Activated CD8-positive, alpha-beta memory T cell treated with anti-CD3 and anti-CD28 coated beads for 1 hour (primary cell): ENCODE measurements at places on chromosomes 3 and 15.

DNA sequence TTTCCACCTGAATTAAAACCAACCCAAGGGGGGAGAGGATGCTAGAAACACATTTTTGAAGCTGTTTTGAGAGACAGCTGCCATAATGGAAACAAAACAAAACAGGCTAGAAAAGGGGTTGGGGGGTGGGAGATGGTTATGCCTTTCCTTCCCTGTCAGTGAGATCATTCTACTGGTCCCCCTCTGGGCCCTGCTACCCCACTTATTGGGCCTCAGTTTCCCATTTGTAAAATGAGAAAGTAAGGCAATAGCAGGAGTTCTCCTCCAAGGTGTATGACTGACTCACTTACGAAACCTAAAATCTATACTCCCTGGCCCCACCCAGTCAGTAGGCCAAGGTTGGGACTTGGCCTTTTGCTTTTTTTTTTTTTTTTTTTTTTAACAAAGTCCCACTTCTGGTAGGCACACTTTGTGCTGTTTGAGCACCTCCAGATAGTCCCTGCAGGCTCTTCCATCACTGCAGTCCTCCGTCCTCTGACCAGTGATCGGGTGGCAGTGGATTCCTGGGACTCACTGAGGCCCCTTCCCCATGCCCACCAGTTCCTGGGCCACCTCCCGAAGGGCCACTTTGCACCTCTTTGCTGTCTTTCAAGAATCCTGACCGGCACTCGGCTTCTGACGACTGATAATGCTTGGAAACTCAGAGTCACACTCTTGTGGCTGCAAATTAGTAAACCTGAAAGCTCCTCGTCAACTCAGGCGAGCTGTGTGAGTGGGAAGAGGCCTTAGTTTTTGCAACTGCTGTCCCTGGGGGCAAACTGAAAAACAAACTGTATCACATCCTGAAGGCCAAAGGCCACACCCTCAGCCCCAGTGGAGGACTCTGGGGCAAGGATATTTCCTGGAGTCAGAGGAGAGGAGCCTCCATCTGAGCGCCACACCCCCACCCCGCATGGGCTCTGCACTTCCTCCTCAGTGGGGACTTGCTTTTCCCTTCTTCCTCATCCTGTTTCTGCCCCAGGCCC, 6.7 kb upstream of the PSTPIP1 start:
- no peak for DNase-seq

DNA sequence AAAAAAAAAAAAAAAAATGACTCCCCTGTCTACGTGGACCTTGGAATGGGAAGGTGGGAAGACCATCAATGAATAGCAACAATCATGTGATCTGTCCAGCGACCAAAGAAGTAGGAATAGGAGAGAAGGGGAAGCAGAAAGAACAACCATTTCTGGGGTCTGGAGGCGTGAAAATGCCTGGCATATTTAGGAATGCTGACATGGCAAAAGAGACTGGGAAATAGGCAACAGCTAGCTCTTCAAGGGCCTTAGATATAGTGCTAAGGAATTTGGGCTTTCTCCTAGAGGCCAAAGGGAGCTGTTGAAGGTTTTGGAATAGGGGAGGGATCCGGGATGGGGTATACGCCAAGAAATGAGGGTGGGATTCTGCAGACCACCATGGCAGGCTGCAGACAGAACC, 5.9 kb downstream of the SLC22A13 start:
- no peak for DNase-seq

DNA sequence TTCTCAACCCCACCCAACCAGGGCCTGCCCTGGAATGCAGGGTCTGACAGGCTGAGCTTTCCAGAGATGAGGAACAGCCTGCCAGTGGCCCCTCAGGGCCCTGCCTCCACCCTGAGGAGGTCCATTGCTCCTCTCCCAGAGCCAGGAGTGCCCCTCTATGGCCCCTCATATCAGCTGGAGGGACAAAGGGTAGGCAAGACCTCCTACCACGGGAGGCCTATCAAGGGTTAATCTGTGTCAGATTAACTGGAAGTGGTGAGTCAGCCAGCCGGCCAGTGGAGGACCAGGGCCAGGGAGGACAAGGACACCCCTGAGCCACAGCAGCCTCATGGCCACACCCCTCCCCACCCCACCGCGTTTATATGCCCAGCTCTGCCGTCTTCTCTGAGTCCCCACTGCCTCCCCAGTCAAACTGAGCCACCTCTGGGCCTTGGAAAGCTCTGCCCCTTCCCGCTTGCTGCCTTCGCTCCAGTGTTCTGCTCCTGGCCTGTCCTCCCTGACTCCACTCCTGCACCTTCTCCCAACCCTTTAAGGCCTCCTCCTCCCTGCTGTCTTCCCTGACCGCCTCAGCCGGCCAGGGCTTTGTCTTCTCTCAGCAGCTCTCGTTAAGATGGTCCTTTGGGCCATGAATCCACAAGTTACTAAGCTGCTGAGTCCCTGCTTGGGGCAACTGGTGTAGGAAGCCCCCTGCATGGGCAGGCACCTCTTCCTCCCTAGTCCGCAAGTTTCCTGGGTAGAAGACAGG, 6.5 kb downstream of the CCDC33 start:
- DNase-seq: no peak

DNA sequence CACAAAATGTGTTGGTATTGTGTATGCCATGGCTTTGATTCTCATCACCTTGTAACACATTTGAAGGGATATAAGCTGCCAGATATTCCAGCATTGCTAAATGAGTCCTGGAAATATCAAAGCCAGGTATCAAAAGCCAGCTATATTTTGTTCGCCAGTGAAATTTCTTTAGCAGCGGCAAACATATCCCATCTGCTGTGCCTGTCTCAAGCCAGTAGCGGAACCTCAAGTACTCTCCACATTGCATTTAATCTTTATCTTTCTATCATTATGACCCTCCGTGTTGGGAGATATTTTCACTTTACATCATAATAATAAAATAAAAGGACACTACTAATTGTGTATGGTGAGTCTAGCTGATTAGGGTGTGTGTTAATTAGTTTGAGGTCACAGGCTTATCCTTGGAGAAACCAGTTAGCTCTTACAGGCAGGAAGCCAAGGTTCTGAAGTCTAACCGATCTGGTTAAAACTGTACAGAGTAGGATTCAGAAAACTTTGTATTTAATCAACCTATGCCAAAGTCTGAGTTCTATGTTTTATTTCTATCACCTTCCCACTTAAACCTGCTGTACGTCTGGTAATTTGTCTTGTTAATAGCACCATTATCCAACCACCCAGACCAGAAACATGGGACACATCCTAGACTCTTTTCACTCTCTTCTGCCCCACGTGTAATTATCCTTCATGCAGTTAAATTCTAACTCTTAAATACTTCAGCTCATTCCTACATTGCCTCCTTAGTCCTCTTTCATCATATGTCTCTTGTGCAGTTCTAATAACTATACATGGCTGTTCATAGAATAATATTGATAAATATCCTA, 14.5 kb downstream of the TIPARP start:
- no peak for DNase-seq

GRCh38 chr3:83122774-83123350, 1361.4 kb upstream of the GBE1 start:
- no peak for DNase-seq

DNA sequence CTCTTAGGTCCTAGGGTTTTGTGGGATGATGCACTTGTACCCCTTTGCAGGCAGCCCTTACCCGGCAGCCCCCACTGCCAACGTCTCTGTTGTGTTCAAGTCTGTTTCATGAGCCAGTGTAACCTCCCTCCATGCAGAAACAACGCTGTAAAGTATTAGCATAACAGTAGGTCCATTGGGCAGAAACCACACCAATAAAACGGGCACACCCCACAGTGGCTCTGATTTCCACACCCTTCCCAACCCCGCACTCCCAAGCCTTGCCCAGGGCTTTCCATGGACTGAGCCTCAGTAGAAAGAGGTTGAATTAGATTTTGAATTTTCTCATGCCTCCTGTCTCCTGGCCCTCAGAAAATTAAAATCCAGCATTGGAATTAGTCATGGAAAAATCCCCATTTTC, 124.5 kb downstream of the CACNA1D start:
- no peak for DNase-seq

GRCh38 chr3:150183678-150184425, 213.2 kb upstream of the PFN2 start:
- DNase-seq: no peak

GRCh38 chr3:47365213-47366153, 15.3 kb upstream of the PTPN23 start:
- DNase-seq: no peak

DNA sequence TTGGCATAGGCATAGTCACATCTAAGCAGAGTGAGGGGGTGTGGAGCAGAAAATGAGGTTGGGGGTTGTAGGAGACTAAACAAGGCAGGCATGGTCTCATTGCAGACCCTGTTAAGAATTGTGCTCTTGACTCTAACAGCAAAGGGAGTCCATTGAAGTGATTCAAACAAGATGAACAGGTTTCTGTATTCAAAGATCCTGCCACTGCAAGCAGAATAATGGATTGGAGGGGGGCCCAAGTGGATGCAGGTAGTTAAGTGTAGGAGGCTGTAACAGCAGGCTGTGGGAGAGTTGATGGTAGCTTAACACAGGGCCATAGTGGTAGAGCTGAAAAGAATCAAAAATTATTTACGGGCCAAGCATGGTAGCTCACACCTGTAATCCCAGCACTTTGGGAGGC, 34.4 kb downstream of the CASR start:
- no peak for DNase-seq
